HFFc6 (cell line): ENCODE measurements at places on chromosomes 6 and 20. TPM values are rescaled to one million over a fixed set of nuclear protein-coding genes. Genes with fewer than 3 reads are reported as not detected.

NUDT3 gene
- 10.3 to 17.1 TPM (median 13.7 TPM) in 3 replicates for total RNA-seq

DNA sequence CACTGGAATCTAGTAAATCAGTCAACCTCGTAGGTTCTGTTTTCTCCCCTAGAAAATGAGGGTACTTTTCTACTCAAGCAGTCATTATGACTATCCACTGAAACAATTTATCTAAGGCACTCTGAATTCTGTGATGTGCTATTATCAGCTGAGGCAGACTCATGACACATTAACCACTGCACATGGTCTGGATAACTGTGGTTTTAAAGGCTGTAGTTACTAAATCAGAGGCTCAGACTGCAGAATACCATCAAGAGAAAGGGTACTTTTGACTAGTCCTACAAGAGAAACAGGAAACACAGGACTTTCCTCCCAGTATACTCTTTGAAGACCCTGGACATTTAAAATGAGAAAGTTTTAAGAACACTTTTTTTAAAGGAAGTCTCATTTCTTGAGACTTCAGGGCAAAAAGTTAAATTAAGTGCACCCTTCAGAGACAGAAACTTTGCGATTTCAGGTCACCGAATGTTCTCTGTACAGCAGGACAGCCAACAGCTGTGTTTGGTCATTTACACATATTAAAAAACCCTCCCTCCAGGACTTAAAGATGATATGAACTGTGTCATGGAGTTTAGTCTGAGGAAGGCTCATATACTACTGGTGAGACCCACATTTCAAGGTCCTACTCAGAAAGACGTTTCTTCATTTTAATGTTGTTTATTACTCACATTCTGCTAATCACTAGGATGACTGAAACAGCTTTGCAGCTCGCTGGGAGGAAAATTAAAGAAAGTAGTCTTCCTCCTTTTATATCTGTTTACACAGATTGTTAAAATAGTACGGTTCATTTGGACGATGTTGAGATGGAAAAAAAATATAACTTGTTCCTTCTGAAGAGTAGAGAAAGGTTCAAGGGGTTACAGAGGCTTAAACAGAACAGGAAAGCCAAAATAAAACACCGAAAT lies 19.9 kb downstream of the ATXN1 start:
- peak; percentile 98 for DNase-seq

COL9A1 gene
- total RNA-seq, result not detected in 3 replicates

KLC4 gene
- 11.8 and 14.7 TPM in 2 replicates for total RNA-seq

TOX2 gene
- total RNA-seq, result 42.3 to 62.4 TPM (median 59.4 TPM) in 3 replicates

- DNase-seq, result no peak
Measured at GRCh38 chr6:76697585-76697984, 625.1 kb upstream of the IMPG1 start.

NKAPL gene
- total RNA-seq, result 0.16 TPM in 1 of 2 replicates, not detected in the other

CTCFL gene
- not detected in 3 replicates for total RNA-seq

BTN1A1 gene
- not detected in 3 replicates for total RNA-seq

TNF gene
- 0.18 and 0.34 TPM in 2 replicates for total RNA-seq

GRCh38 chr6:12923644-12924235 lies 207.2 kb downstream of the PHACTR1 start:
- DNase-seq, result no peak

DEFB124 gene
- not detected in 3 replicates for total RNA-seq
